Endothelial cell (in vitro differentiated cells): ENCODE measurements at places on chromosomes 3 and 15.

DNA sequence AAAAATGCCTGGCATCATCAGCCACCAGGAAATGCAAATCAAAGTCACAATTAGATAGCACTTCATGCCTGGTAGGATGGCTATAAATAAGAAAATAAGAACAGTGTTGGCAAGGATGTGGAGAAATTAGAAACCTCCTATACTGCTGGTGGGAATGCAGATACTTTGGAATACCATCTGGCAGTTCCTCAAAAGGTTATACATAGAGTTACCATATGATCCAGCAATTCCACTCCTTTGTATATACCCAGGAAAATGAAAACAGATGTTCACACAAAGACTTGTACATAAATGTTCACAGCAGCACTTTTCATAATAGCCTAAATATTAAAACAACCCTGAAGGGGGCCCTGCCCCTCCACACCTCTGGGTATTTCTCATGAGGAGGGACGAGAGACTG, 13.7 kb downstream of the ACSBG1 start:
- no peak overlapping the region for H3K27ac ChIP-seq
- H3K4me1 ChIP-seq = no peaks in the 10 kb centered on the region
- DNase-seq = no peak
- H3K36me3 ChIP-seq = no peaks in the 10 kb centered on the region
- H3K4me3 ChIP-seq = no peak overlapping the region

DNA sequence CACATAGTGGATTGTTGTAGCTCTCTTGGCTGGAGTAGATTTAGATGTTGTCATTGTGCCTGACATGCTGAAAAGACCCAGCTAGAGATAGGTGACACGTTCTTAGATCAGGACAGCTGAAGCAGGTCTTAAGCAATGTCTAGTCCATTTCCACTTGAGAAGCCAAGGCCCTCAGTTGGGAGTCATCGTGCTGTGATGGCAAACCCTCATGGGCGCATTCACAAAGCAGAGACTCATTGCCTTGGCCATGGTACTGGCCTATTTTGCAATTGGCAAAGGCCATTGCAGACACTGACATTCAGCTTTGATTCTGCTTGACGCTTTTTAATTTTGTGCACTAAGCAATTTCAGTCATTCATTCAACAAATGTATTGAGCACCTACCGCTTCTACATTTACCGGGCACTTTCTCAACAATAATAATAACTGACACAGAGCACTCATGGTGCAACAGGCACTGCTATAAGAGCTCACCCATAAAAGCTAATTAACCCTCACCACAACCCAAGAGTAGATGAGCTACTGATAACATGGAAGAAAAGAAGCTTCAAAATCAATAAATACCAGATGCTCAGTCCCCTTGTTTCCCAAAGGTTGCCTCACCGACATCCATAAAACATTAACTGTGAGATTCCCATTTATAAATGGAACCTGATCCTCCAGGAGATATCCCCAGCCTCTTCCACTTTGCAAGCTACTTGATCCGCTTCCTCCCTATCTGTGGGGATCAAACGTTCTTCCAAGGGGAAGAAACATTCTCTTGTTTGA, 200.1 kb downstream of the TLE3 start:
- peaks cover 7% of the 10 kb centered on the region for H3K27me3 ChIP-seq
- H3K36me3 ChIP-seq = no peaks in the 10 kb centered on the region
- H3K27ac ChIP-seq = no peak overlapping the region

GRCh38 chr15:58381697-58382096, 50.1 kb upstream of the LIPC start:
- peaks cover 6% of the 10 kb centered on the region for H3K36me3 ChIP-seq
- H3K4me1 ChIP-seq = peaks cover 11% of the 10 kb centered on the region
- no peak overlapping the region for H3K27ac ChIP-seq
- no peak overlapping the region for H3K4me3 ChIP-seq

DNA sequence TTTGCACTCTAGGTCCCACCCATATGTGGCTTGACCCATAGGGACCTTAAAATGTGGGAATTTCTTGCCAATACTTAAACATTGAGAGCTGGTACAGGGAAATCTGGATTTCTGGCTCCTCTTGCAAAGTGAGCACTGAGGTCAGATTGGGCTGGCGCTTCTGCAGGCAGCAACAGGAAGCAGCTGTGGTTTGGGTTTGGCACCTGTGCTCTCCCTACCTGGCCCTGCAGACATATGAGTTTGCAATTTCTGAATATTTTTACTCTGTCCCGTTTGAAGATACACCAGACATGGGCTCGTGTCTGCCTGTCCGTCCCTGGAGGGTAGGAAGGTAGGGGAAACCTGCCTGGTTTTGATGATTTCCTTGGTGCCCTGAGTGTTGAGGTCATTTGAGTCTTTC, 74.8 kb upstream of the SEC13 start:
- peaks cover 3% of the 10 kb centered on the region for H3K4me1 ChIP-seq
- no peak overlapping the region for H3K27ac ChIP-seq
- no peaks in the 10 kb centered on the region for H3K36me3 ChIP-seq

DNA sequence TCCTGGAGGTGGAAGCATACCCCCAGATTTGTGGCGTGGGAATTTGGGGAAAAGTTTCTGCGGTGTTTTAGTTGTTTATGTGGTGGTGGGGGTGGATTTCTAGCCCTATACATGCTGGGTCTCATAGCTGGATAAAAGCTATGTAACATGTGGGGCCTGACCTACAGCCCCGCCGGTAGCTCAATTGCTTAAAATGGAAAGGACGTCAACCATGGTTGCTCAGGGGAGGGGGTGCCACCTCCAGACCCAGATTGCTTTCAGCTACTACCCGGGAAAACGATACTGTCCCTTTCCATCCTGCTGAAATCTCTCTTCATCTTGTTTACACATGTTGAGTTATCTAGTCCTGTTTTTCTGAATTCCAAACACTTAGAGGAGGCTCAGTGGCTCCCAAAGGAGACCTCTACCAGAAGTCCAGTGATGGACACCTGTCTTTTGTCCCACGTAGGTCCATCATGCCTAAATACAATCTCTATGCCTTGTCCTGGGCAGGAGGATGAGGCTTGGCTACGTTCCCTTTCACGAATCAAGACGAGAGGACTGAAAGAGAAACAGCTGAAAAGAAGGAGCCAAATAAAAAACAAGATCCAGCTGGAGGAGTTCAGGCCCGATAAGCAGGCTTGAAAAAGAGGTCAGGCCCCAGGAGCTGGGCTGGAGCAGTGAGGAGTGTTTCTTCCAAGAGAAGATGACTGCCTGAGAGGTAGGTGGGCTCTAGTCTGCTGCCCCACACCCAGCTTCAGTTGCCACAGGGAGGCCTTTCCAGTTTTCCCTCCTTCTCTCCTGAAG, 72.1 kb upstream of the TPRG1 start:
- no peaks in the 10 kb centered on the region for H3K36me3 ChIP-seq
- no peak overlapping the region for H3K4me3 ChIP-seq

- no peak overlapping the region for H3K27ac ChIP-seq
- DNase-seq = no peak
- no peaks in the 10 kb centered on the region for H3K36me3 ChIP-seq
- H3K4me1 ChIP-seq = no peaks in the 10 kb centered on the region
- H3K27me3 ChIP-seq = no peaks in the 10 kb centered on the region
- H3K4me3 ChIP-seq = no peak overlapping the region
These were observed 25.4 kb downstream of the COMMD2 start for GRCh38 chr3:149726716-149727407.

DNA sequence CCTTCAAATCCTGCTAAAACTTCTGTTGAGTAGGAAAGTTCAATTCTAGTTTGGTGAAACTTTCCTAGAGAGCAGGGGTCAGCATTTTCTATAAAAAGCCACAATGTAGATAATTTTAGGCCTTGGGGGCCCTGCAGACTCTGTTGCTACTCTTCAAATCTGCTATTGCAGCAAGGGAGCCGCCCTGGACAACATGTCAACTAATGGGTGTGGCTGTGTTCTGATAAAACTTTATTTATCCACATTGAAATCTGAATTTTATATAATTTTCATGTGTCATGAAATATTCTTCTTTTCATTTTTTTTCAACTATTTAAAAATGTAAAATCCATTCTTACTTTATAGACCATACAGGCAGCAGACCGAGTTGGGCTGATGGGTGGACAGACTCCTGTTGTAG, 67.4 kb upstream of the SAMMSON start:
- no peaks in the 10 kb centered on the region for H3K36me3 ChIP-seq
- H3K27ac ChIP-seq = no peak overlapping the region
- no peaks in the 10 kb centered on the region for H3K27me3 ChIP-seq
- H3K4me1 ChIP-seq = no peaks in the 10 kb centered on the region
- H3K4me3 ChIP-seq = no peak overlapping the region
- DNase-seq = no peak

GRCh38 chr3:142353571-142353970, 94.3 kb downstream of the XRN1 start:
- H3K4me1 ChIP-seq = peaks cover 4% of the 10 kb centered on the region
- peak overlapping the region; percentile 44 for H3K27ac ChIP-seq

DNA sequence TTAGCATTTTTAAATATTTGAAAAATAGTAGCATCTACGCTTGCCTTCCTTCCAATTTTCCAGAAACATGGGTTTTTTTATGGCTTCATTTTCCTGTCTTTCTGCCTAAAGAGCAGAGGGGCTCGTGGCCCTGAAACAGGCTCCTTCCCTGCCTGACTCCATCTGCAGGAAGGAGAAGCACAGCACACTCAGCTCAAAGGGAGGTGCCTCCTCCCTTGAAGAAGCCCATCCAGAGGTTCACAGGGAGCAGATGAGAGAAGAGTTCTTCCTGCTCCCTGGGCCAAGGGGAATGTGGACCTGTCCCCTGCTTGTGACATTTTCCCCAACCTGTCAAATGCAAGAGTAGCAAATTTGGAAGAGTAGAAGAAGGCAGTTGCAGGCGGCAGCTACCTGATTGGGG, 55.8 kb downstream of the BBX start:
- no peaks in the 10 kb centered on the region for H3K36me3 ChIP-seq
- peak; percentile 34 for DNase-seq
- H3K4me3 ChIP-seq = no peak overlapping the region
- peaks cover 3% of the 10 kb centered on the region for H3K27me3 ChIP-seq
- H3K4me1 ChIP-seq = peaks cover 22% of the 10 kb centered on the region
- H3K27ac ChIP-seq = peak overlapping the region; percentile 94

- no peak overlapping the region for H3K4me3 ChIP-seq
- H3K4me1 ChIP-seq = peaks cover 7% of the 10 kb centered on the region
- H3K36me3 ChIP-seq = peaks cover 6% of the 10 kb centered on the region
- DNase-seq = no peak
- H3K27me3 ChIP-seq = peaks cover 4% of the 10 kb centered on the region
These were observed 12.6 kb downstream of the TM6SF1 start for GRCh38 chr15:83119968-83120581.

- H3K27me3 ChIP-seq = peaks cover 8% of the 10 kb centered on the region
- DNase-seq = no peak
- no peak overlapping the region for H3K27ac ChIP-seq
- H3K4me3 ChIP-seq = no peak overlapping the region
- peaks cover 49% of the 10 kb centered on the region for H3K36me3 ChIP-seq
- peaks cover 32% of the 10 kb centered on the region for H3K4me1 ChIP-seq
These were observed 9.1 kb upstream of the AP2M1 start for GRCh38 chr3:184165543-184165942.

DNA sequence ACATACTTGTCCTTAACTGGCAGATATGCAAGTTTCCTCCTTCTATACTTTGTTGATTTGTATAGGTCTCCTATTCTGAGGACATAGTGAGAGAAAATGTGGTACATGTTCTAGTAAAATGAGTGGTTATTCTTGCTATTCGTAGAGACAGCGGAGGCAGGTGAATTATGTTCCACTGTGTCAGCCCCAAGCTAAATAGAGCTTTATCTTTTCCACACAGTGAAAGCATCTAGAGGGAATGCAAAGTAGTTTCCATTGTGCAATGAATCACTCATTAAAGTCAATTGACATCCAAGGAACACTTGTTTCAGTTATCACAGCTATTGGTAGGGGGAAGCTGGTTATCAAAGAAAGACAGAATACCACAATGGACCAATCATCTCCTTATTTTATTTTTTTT, 262.4 kb downstream of the NLGN1 start:
- peaks cover 4% of the 10 kb centered on the region for H3K27me3 ChIP-seq
- no peak for DNase-seq
- H3K27ac ChIP-seq = no peak overlapping the region
- peaks cover 19% of the 10 kb centered on the region for H3K4me1 ChIP-seq
- no peaks in the 10 kb centered on the region for H3K36me3 ChIP-seq

GRCh38 chr3:25532431-25533162, 104.5 kb downstream of the RARB start:
- peaks cover 3% of the 10 kb centered on the region for H3K4me1 ChIP-seq
- H3K36me3 ChIP-seq = no peaks in the 10 kb centered on the region
- H3K27me3 ChIP-seq = peaks cover 2% of the 10 kb centered on the region
- H3K27ac ChIP-seq = no peak overlapping the region
- DNase-seq = no peak

DNA sequence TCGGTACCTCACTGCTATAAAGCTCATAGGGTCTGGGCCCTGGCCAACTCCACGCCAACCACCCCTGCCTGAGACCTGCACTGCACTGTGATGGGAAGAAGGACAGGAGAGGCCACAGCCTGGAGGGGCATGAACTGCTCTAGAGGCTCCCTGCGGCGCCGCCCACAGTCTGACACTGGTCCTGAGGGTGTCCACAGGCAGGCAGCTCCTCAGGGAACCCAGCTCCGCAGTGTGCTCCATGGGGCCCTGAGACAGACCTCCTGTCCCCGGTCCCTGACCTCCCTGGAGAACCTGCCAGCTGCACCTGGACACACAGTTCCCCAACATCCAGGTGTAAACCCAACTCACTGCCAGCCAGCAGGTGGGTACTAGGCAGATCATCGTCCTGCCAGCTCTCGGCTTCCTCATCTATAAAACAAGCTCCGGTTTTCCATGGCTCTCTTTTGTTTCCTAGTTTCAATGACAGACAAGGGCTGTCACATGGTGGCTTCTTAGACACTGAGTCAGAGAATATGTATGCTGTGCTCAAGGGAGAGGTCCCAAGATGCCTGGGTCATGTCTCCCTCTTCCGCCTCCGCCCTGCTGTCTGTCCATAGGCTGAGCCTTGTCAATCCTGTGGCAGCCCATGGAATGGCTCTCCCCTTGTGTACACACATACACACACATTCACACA, 5.1 kb upstream of the HAPLN3 start:
- peaks cover 21% of the 10 kb centered on the region for H3K36me3 ChIP-seq
- peaks cover 39% of the 10 kb centered on the region for H3K4me1 ChIP-seq
- no peak for DNase-seq
- peaks cover 10% of the 10 kb centered on the region for H3K27me3 ChIP-seq
- H3K4me3 ChIP-seq = peak overlapping the region; percentile 26
- no peak overlapping the region for H3K27ac ChIP-seq
